ENCODE measurements at places on chromosomes 11 and 22.

DNA sequence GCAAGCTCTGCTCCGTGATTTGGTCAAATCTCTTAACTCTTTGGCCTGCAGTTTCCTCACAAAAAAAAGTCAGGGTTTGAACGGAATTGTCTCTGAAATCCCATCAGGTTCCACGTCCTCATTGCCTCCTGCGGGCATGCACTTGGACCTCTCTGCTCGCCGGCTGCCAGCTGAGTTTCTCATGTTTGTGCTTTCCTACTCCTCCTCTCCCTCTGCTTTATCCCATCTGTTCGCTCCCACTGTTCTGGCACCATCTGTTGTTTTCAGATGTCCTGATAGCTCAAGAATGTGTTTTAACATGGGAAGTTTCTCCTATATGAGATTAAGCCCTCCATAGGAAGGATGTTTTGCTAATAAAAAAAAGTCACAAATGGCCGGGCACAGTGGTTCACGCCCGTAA is 49.4 kb upstream of the ARHGAP42 start:
- no peak for DNase-seq

- no peak for DNase-seq
Observed at GRCh38 chr11:94243571-94244515, 60.5 kb upstream of the IZUMO1R start.

- no peak for DNase-seq
Observed at GRCh38 chr11:32479291-32479690, 44.0 kb upstream of the WT1 start.

DNA sequence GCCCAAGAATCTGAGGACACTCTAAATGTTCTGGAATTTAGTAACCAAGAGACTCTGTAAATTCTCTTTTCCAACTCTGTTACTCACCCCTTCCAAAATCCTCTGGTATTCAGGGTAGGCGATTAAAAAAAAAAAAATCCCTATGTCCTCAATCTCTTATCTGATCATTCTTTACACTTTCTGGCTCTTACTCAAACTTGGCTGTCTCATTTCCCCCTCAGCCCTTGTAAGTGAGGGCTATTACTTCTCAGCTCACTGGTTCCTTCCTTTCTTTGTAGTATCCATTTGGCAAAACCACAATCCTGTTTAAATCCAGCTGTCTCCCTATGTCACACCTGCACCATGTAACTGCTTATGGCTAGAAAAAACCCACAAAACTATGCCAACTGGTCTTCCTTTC is 12.7 kb upstream of the MSANTD2 start:
- no peak for DNase-seq

GRCh38 chr11:130908770-130909625 is 7.3 kb downstream of the SNX19 start:
- DNase-seq, result no peak

DNA sequence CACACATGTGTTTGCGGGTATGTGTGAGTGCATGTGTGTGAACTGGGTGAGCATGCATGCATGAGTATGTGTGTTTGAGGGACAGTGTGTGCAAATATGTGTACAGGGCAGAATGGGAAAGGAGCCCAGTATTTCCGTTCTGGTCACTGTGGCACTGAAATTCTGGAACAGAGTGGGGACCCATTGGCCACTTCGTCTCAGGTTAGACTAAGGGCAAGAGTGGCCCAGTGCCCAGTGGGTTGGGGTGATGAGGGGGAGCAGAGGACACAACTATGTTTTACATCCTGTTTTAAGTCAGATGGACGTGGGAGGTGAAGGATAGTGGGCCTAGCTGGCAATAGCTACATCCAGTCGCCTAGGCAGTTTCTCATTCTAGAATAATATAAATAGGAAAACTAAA is 438.5 kb downstream of the DYNC2H1 start:
- no peak for DNase-seq

- DNase-seq, result no peak
Observed at GRCh38 chr11:69587454-69588090, 53.4 kb upstream of the CCND1 start.

DNA sequence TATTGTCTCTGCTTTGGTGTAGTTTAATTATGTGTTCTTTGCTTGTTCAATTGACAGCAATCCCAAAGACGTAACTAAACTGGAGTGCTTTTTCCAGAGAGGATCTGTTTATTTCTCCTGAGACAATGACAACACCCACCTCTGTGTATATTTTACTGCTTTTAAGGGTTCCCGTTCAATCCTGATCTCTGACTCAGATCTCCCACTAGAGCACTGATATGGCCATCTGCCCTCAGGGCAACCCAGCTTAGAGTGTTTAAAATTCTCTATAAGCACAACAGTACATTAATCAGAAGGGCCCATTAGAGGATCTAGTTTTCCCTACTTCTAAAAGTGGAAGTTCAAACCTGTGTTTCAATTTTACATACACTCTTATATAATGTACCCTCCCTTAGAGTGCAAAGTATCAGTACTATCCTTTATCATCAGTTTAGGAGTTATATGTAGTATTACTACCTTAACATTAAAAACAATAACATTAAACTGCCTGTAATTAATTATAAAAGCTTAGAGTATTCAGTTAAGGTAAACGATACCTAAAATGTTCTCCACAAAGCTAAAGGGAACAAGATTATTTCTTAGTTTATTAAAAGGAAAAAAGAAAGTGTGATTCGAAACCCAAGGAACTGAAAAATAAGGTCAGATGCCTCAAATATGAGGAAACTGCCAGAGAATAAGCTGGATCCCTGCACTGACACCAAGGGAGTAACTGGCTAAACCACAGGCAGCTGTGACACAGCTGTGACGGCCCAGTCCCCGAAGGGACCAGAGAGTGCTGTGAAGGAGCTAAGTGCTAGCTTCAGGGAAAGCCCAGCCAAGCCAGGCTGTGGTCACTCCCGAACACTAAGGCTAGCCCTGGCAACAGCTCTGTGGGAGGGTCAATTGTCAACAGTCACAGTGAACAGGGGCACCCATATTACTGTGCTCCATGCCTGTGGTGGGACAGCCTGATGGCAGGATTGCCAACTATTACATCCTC is 15.2 kb downstream of the UFD1 start:
- DNase-seq, result no peak

DNA sequence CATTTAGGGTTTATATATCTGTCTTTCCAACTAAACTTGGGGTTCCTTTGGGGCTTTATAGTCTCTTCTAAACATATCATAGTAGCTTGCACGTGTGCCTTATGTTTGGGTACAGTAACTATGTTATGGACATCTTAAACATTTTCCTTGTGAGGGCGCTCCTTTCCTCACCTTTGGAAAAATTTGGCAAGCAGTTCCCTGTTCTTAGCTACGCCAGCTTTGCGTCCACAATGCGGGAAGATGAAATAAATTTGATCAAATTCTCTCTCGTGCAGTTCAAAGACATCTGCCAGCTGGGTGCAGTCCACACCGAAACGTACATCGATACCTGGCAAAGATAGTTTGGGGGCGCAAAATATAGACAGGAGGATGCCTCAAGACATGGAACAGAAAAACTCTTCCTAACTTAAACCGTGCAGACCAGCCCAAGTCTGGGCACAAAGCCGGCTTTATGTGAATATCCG is 548 bp downstream of the FDXACB1 start:
- DNase-seq, result no peak

GRCh38 chr11:22669368-22669767 is 3.0 kb downstream of the GAS2 start:
- DNase-seq, result no peak

- DNase-seq, result no peak
Observed at GRCh38 chr11:614623-615503, 887 bp downstream of the IRF7 start.

DNA sequence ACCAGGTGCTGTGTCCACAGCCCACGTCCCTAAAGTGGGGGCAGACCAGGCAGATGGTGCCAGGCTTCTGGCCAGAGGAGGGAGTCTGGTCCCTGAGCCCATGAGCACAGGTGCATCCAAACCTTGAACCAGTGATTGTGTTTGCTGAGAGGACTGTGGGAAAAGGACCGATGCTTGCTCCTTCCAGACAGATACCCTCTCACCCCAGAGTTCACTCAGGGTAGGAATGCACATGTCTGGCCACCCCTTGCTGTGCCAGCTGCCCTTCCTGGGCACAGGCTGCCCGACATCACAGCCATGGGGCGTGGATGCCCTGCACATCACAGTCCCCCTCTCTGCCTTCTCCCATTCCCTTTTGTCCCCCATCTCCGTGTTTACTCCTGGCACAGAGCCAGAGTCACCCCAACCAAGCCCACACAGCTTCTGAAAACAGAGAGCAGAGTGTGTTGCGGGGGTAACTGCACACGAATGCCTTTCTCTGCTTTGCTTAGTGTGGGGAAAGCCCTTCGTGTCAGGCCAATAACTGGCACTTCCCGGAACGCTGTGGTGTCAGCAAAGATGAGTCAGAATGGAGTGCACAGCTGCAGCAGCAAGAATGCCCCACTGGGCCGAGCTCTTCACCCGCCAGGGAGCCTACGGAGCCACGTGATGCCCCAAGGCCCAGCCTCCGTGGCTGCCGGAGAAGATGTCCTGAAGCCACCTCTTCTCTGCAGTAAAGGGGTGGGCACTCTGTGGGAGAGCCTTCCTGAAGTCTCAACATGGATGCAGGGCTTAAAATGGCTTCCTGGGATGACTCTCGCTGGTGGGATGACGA is 7.6 kb downstream of the CARS1 start:
- DNase-seq, result peak; percentile 71

DNA sequence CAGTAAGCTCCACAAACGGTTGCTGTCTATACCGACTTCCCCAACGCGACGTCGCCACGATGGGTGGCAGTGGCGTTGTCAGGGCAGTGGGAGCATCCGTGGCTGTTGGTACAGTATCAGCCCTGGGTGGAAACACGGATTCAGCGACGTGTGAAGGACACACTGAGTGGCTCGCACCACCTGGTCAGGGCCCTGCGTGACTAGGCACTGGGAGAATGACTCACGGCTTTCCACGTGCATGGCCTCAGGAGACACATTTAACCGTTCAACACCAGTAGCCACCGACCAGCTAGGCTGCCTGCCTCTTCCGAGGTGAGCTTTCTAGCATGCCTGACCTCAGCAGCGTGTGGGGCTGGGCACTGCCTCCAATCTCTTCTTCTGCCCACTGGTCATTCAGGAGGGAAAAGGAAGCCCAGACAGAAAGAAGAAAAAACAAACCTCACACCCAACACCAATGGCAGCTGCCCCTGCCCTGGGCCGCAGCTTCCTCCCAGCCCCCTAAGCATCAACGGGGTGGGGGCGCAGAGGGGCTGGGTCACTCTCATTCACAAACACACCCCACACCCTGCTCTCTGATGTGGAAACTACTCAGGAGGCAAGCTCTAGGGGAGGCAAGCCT is 59.0 kb downstream of the MYH9 start:
- no peak for DNase-seq

- no peak for DNase-seq
Observed at GRCh38 chr11:38818720-38819119, 2220.7 kb upstream of the RAG2 start.

- DNase-seq, result no peak
Observed at GRCh38 chr11:38594895-38595294, 1996.9 kb upstream of the RAG2 start.

- DNase-seq, result no peak
Observed at GRCh38 chr11:74462631-74463030, 4.7 kb downstream of the KCNE3 start.

DNA sequence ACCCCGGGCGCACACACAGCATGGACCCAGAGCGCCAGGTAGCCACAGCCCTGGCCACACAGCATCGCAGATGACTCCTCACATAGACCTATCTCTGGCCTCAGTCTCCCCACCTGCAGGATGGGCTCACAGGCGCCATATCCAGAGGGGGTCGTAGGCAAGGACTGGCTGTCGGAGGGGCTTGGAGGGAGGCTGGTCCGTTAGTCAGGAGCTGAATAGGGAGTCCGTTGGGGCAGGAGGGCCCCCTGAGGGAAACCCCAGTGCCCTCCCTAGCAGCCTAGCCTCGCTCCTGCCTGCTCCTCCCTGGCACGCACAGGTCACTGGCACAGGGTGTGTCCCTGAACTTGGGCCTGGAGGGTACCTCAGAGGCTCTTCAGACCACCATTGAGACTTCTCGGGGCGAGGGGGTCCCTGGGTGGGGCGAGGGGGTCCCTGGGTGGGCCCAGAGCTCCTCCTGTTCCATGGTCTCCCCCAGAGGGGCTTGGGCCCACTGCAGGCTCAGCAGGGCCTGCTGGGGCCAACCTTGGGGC is 2.0 kb downstream of the PLXNB2 start:
- no peak for DNase-seq

GRCh38 chr11:109527496-109527895 is 105.5 kb downstream of the C11orf87 start:
- no peak for DNase-seq

GRCh38 chr22:25745341-25746011 is 3.5 kb downstream of the MYO18B start:
- DNase-seq, result no peak

- DNase-seq, result no peak
Observed at GRCh38 chr11:76151556-76152085, 54.7 kb downstream of the WNT11 start.

DNA sequence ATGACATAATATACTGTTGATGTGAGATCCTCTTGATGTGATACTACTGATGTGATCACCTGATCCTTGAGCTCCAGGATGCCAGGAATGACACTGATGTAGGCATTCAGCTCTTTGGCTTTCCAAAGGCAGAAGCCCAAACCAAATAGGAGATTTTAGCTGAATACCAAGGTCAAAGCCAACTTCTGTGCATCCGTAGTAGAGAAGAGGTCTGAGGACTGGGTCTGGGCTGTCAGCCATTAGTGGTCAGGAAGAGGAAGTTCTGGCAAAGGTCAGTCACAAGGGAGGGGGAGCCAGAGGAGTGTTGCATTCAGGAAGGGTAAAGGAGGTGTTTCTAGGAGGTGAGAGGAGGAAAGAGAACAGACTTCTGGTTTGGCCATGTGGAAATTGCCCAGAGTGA is 53.4 kb upstream of the PARVG start:
- no peak for DNase-seq

DNA sequence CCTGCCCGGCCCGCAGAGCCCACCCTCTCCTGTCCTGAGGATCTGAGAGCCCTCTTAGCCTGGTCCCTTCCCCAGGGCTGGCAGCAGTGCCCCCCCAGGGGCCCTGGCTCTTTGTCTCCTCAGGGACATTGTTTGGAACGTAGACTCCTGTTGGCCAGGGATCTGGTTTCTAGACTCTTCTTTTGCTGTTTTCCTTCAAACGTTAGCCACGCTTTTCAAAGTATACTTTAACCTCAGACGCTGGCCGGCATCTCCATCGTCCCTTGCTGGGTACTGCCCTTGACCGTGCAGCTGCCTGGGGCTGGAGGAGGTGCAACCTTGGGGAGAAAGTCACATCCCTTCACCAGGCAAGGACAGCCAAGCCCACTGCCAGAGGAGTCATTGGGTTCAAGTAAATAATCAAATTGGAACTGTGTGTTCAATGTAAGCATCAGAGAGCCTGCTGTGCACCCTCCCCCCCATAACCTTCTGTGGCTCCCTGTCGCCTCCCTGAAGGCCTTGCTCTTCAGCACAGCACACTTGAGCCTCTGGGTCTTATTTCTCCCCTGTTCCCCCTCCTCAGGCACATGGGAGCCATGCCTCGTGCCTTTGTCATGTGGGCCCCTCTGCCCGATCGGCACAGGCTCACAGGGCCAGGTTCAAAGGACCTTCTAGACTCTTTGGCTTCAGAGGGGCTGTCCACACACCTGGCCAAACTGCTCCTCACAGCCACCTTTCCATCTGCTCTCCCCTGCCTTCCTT is 21.8 kb upstream of the WNT7B start:
- no peak for DNase-seq
